ENCODE measurements at places on chromosomes 3 and 15. TPM values are rescaled to one million over a fixed set of nuclear protein-coding genes. Genes with fewer than 3 reads are reported as not detected.

DNA sequence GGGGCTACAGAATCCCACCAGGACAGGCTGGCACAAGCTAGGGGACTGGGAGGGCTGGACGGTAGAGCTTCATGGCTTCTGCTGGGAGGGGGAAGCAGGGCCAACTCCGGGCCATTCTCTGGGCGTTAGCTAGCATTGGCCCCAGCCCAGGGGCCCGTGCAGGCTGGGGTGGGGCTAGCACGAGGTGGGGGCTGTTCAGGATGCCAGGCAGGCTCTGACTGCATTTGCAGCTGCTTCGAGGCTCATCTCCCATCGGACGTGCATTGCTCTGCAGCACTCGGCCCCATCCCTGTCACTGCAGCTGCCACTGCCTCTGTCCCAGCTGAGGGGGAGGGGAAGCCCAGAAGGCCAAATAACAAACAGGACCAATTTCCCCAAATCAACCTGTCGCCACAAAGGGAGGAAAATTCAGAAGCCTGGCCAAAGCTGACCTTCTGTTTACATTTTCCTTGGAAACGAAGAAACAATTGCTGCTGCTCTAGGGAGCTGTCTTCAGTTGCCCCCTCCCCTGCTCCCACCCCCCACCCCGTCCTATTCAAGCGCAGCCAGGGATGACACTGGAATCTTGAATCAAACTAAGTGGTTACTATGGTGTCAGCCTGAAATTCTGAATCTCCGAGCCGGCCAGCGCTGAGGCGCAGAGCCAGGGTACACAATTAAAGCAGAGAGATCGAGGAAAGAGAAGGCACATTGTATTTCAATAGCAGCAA is 138.8 kb upstream of the PRR20G start:
- no peaks in the 10 kb centered on the region for H3K4me1 ChIP-seq
- H3K27ac ChIP-seq: no peak overlapping the region
- H3K4me3 ChIP-seq: no peak overlapping the region
- H3K27me3 ChIP-seq: peaks cover 8% of the 10 kb centered on the region
- DNase-seq: no peak
- no peaks in the 10 kb centered on the region for H3K36me3 ChIP-seq

DNA sequence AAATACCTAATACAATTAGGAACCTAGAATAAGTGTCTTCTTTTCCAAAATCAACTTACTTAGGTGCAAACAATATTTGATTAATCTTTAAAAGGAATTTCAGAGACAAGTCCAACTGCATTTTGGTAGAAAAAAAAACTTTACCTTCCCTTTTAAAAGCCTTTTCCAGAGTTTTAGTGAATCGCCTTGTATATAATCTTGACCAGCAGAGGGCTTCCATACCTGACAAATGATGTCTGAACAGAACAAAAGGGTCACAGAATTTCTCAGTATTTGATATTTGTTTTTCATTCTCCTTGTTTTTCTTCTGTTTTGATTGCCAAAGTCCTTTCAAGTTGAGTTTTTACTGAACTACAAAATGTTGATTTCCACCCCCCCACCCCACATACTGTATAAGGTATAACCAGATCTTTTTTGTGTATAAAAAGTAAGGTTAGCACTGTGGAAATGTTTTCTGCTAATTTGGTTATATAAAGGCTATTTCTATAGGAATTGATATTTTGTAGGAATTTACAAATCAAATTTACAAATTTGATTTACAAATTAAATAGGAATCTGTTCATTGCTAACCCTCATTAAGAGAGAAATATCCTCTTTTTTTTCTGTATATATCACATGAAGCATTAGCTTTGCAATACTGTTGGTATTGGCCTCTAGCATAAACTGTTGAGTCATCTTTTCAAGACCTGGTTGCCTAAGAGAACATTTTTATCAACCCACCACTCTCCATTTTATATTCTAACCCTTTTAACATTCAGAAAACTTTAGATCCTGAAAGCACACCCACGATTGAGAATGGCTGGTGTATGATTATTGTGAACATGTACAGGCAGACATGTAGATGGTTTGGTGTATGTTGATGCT is 464.1 kb upstream of the RARB start:
- H3K27ac ChIP-seq: no peak overlapping the region
- no peak overlapping the region for H3K4me3 ChIP-seq
- no peaks in the 10 kb centered on the region for H3K27me3 ChIP-seq
- H3K4me1 ChIP-seq: no peaks in the 10 kb centered on the region

DNA sequence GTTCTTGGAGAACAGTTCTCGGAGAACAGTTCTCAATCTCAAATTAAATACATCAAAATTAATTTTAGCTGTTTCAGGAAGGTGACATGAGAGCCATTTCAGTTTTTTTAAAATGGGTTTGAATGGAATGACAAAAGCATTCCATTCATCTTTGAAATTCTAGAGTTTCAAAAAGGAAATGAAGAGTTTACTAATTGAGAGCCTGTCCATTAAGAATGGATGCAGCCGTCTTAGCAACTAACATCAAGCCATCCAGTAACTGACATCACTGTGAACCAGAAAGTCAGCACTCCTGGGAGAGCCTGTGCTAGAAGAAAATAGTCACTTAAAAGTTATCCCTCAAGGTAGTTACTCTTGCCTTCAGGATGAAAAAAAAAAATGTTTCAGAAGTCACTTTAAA is 47.0 kb upstream of the FSTL1 start:
- H3K4me3 ChIP-seq: no peak overlapping the region
- H3K4me1 ChIP-seq: no peaks in the 10 kb centered on the region
- DNase-seq: no peak

GRCh38 chr15:97316362-97316761 is 644.1 kb upstream of the ARRDC4 start:
- H3K36me3 ChIP-seq: no peaks in the 10 kb centered on the region
- no peak overlapping the region for H3K27ac ChIP-seq
- H3K27me3 ChIP-seq: no peaks in the 10 kb centered on the region
- no peak overlapping the region for H3K4me3 ChIP-seq

Gene TM2D3
- 71.6 TPM for polyA plus RNA-seq
